ENCODE measurements at places on chromosomes 2 and 18.

- no peak for DNase-seq
Observed at GRCh38 chr2:69742322-69742952, 503 bp downstream of the ANXA4 start.

- DNase-seq: peak; percentile 45
Observed at GRCh38 chr2:169767243-169767888, 31.3 kb upstream of the SSB start.

DNA sequence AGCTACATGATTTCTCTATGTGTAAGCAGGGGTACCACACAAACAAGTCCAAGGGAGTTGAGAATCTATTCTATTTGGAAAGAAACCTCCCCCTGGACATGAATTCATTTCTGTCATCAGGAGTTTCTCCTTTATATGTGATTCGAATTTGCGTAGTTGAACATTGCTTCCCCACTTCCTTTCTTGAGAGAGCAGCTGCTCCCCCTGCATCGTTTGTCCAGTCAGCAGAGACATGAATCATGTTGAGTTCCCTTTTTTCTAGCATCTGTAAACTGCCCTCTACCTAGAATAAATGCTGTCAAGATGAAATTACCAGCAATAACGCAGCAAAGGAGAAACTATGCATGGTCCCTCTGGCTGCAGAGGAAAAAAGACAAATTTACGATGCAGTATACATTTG, 73.8 kb downstream of the KIF5C start:
- no peak for DNase-seq

DNA sequence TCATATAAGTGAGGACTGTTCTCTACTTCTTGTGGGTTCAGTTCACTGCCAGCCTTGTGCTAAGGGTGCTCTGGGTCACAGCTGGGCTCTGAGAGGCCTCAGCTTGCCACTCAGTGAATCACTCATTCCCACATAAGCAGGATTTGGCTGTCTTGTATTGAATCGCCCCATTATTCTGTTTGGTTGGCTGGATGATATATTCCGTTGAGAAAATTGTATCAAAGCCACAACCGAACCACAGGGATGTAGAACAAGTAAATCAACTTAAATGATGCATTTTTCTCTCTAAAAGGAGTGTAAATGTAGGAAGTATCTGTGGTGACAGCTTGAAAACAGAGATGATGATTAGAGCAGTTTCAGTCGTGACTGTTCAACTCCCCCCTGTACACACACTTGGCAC, 39.6 kb downstream of the TTC39C start:
- peak; percentile 21 for DNase-seq

- DNase-seq: no peak
Observed at GRCh38 chr18:79272916-79273315, 122.8 kb upstream of the NFATC1 start.

DNA sequence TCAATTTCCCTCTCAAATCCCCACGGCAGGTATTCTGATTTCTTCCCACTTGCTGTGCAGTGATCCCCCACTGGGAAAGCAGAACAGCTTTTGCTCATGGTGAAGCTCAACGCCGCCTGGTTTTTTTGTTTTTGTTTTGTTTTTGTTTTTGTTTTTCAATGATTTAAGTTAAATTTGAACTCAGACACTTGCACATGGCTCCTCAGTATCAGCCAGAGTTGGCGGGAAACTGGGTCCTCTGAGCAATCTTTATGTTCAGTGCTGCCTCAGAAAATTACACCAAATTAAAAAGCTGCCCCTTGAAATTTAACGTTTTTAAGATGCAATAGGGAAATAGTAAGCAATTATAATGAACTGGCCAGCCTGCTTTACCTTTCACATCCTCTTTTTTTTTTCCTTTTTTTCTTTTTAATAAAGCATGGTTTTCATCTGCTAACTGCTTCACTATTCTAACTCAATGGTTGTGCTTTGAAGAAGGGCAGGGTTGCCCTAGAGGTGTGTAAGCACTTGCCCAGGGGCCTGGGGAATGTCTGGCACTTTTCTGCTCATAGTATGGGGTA, 277.0 kb upstream of the HNRNPA3 start:
- DNase-seq: no peak

GRCh38 chr2:198371921-198372543, 567.6 kb downstream of the PLCL1 start:
- no peak for DNase-seq

DNA sequence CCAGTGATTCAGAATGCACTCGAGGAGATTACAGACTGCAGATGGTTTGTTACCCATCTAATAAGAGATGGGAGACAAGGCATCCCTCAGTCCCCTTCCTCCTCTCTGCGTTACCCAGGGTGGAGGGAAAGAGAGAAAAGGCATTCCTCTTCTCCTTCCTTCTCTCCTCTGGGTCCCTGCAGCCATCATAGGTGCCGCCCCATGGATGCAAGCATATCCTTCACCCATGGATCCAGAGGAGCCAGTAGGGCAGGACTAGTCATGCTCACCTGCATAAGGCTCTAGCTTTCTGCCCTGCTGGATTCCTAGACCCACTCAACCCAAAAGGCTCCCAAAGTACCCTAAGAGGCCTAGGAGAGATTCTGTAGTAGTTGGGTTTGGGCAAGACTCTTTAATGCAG, 20.4 kb downstream of the CMPK2 start:
- DNase-seq: no peak

DNA sequence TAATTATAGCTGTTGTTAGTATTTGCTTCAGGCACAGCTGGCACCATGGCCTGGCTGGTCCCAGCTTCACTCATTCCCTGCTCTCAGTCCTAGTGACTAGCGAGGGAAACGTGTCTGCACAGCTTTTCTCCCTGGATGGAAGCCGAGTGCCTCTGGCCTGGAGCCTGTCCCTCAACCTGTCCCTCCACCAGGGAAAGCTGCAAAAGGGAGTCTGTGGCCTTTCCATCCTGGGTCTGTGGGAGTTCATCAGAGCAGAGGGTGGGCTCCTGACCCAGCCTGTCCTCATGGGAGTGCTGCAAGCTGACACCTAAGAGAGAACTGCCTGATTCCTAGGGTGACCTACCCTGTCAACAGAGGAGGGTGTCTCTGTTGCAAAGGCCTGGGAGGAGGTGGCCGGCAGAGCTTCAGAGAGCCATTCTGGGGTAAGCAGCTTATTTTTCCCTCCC, 118.3 kb downstream of the CAPN13 start:
- no peak for DNase-seq

DNA sequence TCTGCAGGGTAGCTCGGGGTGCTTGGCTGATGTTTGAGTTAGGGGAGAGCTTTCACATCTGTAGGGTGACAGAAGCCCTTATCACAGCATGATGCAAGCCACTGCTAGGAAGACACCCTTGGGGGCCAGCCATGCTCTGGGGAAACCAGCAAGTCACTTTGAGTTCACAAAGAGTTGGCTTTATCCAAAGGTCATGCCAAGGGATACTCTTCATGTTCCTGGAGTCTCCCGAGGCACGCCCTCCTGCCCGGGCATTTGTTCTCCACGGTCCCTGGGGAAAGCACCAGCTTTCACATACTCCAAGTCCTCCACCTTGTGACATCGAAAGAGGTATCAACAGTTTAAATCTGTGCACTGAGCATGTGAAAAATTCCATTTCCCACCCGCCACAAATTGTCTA, 227.7 kb downstream of the VAPA start:
- no peak for DNase-seq

DNA sequence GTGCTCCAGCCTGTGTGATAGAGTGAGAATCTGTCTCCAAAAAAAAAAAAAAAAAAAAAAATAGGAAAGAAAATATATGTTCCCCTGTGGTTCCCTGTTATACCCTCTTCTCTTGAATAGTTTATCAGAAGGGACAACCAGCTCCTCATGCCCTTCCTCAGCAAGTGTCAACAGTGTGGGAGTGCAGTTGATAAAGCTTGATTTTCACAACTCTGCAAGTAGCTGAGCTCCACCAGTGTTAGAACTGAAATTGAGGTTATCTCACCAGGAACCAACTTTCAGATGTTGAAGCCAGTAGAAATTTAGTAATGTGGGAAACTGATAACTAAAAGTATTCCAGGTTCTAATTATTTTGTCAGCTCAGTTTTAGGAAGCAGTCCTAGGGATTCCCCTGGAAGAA, 25.1 kb downstream of the NEDD4L start:
- DNase-seq: no peak

DNA sequence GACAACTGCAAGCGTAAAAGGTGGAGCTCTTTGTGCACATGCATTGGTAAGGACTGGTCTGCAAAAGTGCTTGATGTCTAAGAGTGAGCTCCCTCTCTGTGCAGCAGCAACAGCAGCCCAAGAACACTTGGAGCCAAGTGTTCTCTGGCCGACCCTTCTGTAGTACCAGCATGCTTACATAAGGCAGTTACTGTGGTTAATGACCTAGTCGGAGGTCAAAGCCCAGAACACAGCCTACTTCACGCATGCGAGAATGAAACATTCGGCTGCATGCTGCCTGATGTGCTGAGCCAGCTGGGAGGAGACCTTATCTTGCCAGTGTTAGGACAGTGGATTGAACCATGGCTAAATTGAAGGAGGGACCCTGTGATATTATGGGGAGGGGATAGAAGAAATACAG, 21.3 kb downstream of the NCAPH start:
- no peak for DNase-seq

GRCh38 chr18:50545936-50546335, 14.0 kb upstream of the MAPK4 start:
- no peak for DNase-seq

DNA sequence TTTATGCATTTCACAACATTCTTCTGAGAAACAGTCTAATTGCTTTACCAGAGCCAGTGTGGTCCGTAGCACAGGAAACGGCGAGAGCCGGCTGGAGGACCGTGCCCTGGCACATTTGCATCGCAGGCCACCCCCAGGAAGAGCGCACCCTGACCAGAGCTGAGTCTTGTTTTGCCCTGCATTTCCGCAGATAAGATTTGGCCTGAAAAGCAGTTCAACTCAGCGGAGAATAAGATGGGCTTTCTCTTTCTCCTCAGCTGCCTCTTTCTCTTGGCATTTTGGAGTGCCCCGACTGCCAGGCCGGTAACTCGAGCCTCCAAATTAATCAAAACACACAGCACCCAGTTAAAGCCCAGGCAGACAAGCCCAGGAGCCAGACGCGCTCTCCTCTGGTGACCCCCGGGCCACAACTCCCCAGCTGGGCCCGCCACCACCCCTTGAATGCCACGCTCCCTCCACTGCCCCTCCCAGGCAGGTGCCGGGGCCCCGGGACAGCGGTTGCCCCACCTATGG, 464 bp downstream of the COL4A4 start:
- no peak for DNase-seq

DNA sequence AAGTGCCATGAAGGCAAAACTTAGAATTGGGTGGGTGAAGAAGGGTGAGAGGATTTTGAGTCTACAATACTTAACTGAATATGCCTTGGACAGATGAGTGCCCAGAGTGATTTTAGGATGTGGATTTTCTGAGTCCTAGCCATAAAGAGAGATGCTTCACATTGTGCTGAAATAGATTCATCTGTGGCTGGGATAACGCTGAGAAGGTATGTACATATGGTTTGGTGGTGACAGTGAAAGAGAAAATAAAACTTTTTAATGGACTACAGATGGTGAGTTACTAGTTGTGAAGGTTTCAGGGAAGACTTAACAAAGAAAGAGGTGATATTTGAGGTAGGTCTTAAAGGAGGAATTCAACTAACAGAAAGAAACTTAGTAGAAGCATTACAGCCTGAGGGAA, 265.8 kb downstream of the AKAIN1 start:
- no peak for DNase-seq

DNA sequence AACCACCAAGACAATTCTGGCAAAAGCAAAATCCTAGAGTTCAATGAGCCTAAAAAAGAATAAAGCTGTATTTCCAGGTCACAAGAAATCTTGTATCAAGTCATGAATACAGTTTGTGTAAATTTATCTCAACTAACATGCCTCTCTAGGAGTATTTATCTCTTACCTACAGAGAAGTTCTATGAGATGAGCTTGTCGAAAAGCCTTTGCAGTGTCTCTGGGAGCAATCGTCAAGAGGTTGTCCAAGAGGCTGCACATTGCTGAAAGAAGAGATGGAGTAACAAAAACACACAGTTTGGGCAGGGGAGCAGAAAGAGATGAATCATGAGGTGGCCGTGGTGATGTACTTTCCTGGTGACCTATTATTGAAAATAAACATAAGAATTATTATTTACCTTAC, 112.0 kb upstream of the CD226 start:
- DNase-seq: no peak
